ENCODE measurements at places on chromosomes 11 and 22.

GRCh38 chr11:132060567-132060966 lies 690.2 kb downstream of the NTM start:
- DNase-seq, result no peak

DNA sequence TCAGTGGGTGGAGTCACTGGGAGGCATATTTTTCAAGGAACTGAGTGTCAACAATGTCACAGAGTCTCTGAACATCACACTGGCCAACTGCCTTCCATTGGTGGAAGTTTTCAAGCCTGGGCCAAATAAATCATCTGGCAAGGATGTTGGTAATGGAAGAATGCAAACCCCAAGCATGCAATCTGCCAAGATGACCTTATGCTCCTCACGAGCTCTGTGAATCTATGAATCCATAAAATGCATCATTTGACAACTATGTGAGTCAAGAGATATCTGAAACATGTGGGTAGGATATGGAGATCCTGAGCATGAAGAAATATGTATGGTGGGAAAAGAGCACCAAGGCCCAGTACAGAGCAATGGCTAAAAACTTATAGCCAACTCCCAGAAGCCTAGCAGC lies 122.2 kb downstream of the PLEKHA7 start:
- no peak for DNase-seq

DNA sequence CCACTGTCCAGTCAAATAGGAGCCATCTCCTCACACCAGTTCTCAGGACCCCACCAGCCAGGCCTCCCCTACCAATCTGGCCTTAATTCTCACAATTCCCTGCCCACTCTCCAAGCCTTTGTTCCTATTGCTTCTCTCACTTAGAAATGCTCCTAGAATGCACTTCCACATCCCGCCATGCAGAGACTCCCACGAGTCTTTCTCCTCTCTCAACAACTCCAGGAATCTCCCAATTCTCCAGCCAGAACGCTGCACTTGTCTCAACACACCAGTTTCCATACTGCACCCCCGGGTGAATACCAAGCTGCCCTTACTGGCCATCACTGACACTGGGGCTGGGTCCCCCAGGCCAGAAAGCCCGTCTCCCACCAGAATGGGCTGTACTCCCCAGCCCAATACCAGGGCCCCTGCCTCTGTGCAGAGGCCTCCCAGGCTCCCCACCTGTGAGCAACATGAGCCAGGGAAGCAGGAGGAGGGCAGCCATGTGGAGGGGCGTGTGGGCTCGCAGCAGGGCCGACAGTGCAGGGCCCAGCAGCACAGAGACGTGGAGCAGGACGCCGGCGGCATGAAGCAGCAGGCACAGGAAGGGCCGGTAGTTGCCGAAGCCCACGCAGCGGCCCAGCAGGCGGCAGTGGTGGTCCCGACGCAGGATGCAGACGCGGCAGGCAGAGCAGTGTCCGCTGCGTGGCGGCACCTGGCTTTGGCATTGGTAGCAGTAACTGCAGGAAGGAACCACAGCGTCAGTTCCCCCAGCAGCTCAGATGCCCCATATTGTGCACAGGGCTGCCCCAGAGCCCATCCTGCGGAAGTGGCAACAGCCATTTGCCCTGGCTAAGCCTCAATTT lies 2.4 kb downstream of the ZDHHC24 start:
- peak; percentile 63 for DNase-seq

DNA sequence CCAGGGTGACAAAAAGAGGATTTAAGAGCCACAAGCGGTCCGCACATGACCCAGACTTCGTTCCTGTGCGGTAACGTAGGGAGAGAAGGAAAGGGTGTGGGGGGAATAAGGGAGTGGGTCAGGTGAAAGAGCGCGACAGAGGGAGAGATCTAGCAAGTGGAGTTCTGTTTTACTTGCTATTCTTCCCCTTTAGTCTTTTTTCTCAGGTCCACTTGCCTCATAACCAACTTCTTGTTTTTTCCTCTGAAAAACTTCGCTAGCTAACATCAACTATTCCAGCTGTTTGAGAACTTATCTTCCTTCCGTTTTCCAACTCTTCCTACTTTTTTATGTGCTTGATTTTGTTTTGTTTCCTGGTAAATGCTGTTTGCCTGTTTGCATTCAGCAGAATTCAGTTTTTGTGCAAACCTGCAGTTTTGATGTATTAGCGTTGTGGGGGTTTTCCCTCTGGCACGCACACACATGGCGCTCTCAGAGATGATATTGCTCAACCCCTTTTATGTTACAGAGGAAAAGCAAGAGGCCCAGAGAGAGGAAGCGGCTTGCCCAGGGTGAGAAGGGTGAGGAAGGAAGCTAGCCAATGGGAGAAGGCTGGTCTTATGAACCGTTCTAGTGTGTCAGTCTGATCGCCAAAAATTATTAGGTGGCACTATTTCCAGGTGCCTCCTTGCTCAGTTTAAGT lies 592 bp upstream of the CTSC start:
- DNase-seq, result peak; percentile 62

GRCh38 chr11:72226701-72227100 lies 2.1 kb downstream of the INPPL1 start:
- no peak for DNase-seq

DNA sequence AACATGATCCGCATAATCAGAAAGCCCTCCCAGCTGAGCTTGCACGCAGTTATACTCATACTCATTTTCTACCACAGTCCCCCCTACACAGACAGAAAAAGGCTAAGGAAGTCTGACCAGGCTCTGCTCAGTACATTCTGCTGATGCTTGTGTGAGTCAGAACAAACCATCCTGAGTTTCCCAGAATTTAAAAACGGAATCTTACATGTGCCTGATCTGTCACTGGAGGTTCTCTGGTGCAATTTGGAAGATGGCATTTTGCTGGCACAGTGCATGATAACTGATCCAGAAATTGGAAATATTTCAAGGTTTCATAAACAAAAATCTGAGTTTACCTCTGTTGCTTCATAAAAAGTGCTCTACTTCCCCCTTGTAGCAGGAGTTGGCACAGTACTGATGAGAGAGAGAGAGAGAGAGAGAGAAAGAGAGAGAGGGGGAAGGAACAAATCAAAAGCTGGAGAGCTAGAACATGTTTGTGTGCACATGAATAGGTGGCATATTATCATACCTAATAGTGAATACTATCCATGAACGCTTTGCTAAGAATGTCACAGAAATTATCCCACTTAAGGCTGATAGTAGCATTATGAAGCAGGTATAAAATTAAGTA lies 1085.3 kb downstream of the DLG2 start:
- DNase-seq, result no peak

DNA sequence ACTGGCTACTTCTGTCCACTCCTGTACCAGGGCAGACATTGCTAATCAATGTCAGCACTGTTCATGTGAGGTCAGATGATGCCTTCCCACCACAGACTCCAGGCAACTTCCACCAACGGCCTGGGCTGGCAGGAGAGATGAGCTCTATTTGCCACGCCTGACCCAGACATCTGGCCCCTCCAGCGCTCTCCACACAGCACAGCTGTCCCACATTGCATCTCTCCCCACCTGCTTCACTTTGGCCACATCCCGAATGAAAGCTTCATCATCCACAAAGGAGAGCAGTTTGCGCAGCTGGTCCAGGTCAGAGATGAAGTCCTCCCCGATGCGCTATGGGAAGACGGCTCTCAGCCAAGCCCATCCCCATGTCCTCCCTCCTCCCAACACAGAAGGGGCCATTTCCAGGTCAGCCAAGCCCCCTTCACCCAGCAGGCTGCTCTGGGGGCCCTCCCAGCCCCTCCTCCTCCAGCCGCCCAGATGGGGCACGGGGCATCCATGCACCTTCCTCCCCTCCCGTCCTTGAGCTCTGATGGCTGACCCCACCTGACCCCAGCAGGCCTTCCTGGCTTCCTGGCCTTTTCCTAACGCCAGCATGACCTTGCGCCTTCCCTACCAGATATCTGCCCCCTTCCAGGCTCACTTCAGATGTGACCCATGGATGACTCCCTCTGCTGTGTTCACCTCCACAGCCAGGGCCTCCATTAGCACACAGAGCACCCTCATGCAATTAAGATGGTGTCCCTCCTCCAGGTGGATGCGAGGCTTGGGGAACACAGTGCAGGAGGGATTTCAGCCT lies 7.4 kb downstream of the PYGM start:
- no peak for DNase-seq

DNA sequence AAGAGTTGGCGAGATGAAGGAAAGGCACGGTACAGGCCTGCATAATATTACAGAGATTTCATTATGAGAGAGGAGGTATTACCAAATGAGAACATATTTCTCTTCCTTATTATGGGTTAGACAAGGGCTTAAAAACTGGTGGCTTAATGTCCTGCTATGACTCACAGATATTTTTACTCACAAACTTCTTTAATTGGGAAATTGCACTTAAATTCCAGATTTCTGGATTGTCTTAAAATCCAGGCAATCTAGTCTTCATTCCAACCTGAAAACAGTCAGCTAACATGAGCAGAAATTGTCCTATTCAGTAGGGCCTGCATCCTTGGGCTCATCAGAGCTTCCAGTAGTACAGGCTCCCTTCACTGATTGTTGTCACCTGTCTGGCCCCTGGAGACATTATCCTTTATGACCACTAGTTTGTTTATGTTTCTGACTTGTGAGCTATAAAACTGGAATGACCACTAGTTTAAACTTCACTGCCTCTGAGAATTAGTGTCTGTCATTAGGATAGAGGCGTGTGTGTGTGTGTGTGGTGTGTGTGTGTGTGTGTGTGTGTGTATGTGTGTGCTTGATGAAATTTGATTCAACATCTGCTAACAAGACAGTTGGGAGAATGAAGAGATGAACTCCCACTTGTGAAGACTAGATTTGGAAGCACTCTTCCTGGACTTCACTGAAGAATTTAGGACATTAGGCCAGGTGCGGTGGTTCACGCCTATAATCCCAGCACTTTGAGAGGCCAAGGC lies 25.1 kb downstream of the DBX1 start:
- no peak for DNase-seq

GRCh38 chr22:42380769-42381551 lies 51.2 kb downstream of the NFAM1 start:
- DNase-seq, result no peak

DNA sequence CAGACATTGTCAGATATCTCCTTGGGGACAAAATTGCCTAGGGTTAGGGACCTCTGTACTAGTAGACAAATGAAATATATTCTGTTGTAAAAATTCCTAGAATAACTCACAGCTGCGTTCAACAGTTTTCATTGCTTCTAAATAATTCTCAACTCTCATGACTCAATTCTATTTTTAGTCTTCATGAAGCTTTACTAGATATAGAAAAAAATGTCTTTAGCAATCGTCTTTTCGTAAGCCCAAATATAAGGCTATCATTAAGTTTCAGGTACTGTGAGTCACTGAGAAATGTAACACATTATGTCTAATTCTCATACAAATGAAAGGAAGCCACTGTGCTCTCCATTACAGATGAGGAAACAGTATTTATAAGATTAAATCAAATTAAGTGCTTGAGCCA lies 6.4 kb downstream of the MMP12 start:
- DNase-seq, result no peak
